ENCODE measurements at places on chromosomes 2 and 18.

- peak; percentile 72 for DNase-seq
Observed at GRCh38 chr2:152336119-152336853, 1.3 kb downstream of the FMNL2 start.

GRCh38 chr18:36064027-36064808 lies 3.1 kb downstream of the RPRD1A start:
- DNase-seq = no peak

GRCh38 chr2:86337244-86337835 lies at the start of gene REEP1:
TSS of gene REEP1 (minus strand) at chr2:86337626. CDS start at chr2:86337510, 116 bp downstream.
- peak; percentile 58 for DNase-seq

DNA sequence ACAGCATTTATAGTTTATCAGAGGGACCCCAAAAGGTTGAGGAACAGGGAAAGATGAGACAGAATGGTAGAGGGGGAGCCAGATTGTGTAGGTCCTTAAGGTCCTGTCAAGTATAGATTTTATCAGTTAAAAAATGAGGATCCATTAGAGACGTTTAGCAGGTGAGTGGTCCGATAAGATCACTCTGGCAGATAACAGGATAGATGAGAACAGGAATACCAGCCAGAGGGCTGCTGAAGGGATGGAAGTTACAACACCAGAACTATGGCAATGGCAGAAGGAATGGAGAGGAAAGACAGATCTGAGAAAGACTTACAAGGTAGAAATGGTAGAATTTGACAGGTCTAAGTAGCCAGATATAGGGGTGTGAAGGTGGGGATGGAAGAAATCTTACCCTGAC lies 141.7 kb downstream of the CDH20 start:
- no peak for DNase-seq

DNA sequence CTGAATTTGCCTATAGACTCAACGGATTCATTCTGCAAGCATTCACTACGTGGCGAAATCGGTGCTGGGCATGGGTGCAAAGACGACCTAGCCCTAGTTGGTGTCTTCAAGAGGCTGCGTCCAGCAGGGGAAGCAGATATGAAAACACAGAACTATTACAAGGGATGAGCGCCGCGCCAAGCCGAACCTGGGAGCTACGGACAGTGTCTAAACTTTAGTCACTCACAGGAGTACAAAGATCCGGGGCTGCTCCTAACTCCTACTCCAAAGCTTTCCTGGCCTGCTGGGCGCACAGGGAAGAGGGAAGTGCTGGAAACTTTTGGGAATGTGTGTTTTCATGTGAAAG lies 732 bp upstream of the ANXA4 start:
- DNase-seq = peak; percentile 59

DNA sequence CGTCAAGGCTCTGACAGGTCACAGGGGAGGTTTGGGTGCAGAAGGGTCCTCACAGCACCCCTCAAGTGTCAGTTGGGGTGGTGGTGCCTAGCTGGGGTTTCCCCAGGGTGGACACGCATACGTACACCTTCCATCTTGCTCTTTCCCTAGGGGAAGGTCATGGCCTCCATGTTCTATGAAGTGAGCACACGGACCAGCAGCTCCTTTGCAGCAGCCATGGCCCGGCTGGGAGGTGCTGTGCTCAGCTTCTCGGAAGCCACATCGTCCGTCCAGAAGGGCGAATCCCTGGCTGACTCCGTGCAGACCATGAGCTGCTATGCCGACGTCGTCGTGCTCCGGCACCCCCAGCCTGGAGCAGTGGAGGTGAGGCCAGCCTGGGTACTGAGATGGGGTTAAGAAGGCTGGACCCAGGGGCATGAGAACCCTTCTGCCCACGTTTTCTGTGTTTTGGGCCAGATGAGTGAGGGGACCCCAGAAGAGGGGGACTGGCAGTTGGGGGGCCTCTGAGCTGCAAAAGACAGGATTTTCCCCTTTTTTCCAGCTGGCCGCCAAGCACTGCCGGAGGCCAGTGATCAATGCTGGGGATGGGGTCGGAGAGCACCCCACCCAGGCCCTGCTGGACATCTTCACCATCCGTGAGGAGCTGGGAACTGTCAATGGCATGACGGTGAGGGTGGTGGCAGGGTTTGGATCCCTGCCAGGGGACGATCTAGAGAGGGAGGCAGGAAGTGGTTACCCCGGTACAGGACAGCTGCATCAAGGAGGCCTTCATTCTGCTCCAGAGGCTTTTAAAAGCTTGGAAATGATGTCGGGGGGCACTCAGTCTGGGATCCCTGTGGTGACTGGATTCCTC lies 20.9 kb downstream of the SLC30A3 start:
- DNase-seq = no peak

GRCh38 chr18:35949090-35949489 lies 23.4 kb upstream of the RMP24 start:
- DNase-seq = no peak

DNA sequence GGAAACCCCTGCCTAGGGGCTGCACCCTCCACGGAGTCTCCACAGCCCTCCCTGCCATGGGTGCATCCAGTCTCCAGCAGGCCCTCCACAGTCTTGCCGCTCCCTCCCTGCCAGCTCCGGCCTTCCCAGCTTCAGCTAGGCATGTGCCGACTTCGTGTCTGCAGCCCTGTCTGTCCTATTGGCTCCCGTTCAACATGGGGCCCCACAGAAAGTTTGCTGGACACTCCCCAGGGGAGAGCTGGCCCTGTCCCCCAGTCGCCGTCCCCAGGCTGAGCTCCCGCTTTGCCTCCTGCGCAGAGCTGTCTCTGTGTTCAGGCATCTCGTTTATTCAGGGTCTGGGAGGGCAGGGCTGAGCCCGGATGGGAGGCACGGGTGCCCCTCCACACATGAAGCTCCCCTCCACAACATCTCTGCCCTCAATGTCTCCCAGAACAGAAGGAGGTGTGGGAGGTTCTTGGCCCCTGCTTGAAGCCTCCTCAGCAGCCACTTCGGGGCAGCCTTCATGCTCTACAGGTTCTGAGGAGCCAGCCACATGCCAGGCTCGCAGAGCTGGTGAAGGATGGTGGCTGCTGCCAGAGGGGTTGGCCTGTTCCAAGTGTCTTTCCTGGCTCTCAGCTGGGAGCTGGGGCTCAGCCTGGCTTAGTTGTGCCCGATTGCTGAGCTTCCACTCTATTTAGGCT lies 120.1 kb upstream of the PXDN start:
- DNase-seq = no peak

DNA sequence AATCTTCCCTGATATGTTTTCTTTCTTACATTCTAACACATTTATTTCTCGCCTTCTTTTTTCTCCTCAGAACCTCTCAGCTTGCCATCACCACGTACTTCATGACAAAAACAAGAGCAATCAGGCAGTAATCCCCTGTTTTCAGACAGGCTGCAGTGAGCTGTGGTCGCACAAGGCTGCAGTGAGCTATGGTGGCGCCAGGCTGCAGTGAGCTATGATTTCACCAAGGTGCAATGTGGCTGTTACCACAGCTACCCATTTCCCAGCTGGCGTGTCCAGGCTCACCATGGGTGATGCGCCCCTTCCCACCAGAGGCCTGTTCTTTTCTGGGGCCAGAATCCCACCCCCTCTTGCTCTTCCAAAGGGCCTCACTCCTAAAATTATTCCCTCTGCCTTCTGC lies 25.8 kb downstream of the TCF23 start:
- DNase-seq = no peak

GRCh38 chr2:170248574-170249393 lies 70.8 kb downstream of the MYO3B start:
- DNase-seq = no peak

- DNase-seq = peak; percentile 14
Observed at GRCh38 chr2:240983361-240983995, 14.9 kb upstream of the SNED1 start.

DNA sequence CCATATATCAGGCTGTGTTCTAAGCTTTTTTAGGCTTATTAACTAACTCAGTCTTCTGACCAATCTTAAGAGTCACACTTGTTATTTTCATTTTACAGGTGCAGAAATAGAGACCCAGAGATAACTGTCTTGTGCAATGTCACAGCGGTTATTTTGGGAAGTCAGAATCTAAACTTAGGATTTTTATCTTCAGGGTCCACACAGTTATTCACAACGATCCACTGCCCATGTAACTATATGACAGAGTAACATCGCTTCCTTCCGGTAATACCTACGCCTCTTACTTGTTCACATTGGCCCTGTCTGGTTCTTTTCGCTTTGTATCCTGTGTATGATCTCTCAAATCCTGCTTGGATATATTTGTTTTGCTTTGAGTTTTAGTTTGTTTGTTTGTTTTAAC lies 631.7 kb downstream of the LRP1B start:
- no peak for DNase-seq

- no peak for DNase-seq
Observed at GRCh38 chr2:233058717-233059546, 1.2 kb upstream of the INPP5D start.

DNA sequence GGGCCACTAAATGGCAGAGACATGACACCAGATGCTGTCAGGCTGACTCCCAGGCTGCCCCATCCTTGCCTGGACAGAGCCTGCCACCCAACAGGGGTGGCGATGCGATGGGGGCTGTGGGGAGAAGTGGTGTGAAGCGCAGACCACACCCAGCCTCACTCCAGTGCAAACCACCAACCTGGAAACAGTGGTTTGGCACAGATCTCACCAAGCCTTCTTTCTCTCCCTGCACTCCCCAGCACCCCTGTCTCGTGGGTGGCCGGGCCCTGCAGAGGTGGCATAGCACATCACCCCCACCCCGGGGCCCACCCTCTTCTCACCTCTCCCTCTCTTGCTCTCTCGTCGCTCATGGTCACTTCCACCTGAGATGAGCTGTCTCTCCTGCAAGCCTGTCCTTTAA lies 32.6 kb downstream of the CIB4 start:
- DNase-seq = no peak

DNA sequence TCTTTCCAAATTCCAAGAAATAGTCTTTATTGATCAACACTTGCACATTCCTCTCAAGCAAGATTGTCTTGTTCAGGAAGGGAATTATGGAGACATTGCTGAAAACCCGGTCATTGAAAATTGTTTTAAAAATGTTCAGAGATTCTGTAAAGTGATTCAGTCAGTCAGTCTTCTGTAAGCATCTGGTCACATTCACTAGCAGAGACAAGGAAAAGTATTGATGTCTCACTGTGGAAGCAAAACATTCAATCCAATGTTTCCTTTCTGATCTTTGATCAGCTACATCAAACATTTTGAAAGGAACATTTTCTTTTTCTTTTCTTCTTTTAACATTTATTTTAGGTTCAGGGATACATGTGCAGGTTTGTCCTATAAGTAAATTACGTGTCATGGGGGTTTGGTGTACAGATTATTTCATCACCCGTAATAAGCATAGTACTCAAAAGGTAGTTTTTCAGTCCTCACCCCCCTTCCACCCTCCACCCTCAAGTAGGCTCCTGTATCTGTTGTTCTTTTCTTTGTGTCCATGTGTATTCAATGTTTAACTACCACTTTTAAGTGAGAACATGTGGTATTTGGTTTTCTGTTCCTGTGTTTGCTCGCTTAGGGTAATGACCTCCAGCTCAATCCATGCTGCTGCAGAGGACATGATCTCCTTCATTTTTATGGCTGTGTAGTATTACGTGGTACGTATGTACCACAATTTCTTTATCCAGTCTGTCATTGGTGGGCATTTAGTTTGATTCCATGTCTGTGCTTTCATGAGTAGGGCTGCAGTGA lies 61.2 kb downstream of the CTNNA2 start:
- DNase-seq = no peak

- DNase-seq = no peak
Observed at GRCh38 chr2:201574766-201575165, 68.5 kb downstream of the TMEM237 start.

- DNase-seq = no peak
Observed at GRCh38 chr2:166897666-166898065, 9.4 kb downstream of the XIRP2 start.

DNA sequence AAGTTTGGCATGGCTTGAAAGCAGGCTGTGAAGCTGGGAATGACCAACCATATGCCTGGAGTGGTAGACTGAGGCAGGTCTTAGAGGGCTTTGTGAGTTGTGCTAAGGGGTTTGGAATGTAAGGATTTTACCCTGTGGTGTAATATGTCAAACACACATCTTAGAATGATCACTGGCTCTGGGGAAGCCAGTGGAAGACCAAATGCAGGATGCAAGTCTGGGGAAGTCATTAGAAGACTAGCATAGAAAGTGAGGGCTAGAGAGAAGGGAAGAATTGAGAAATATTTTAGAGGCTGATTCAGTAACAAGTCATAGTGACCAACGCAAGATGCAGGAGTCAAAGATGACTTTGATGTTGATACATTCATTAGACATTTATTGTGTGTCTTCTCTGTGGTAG lies 3.5 kb upstream of the FHOD3 start:
- DNase-seq = no peak

- DNase-seq = no peak
Observed at GRCh38 chr2:1601471-1602277, 142.6 kb downstream of the PXDN start.

- DNase-seq = no peak
Observed at GRCh38 chr18:76564655-76565237, 69.7 kb upstream of the ZNF516 start.

DNA sequence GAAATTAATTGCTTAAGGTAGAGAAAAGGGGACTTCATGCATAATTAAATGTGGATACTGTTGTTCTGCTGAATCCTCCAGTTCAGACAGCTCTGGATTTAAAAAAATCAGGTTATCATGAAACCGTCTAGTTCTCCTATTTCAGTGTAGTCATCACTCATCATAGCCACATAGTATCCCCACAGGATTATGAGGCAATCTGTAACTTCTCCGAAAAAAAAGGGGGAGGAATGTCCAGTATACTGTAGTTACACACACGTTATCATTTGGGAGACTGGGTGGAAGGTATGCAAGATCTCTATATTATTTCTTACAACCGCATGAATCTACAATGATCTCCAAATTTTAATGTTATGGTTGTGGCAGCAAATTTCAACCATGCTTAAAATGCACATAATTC lies 114.0 kb downstream of the HIBCH start:
- DNase-seq = no peak

DNA sequence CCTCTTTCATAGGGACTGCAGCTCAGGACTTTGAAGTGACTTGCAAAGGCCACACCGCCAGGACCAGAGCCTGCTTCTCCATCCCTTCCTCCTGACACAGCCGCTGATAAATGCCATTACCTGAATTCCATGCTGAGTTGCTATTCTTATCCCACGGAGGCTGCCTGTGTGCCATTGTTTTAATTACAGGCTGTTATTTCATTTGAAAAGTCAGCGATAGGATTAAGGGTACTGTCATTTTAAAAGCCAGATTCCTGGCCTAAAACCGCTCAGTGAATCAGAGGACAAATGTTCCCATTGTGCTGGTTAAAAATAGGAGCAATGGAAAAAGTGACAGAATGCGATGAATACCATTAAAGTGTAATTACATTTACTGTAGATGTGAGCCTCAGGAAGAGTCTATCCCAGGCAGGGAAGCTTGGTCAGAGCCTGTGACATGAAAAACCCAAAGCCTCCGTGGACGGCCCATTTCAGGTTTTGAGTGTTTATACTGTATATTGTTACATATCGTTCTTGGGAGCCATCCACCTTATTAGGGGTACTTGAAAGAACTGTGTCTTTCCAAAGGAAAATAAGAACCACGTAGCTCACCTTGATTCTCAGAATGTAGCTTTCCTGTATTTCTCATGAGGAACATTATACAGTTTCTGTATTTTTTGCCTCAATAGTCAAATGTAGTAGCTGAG lies 41.3 kb downstream of the PDCL3 start:
- peak; percentile 59 for DNase-seq

All from HAP-1 (cell line).